ENCODE measurements at places on chromosomes 2 and 18.

- no peak for DNase-seq
Measured at GRCh38 chr2:61425605-61426155, 45.2 kb downstream of the USP34 start.

DNA sequence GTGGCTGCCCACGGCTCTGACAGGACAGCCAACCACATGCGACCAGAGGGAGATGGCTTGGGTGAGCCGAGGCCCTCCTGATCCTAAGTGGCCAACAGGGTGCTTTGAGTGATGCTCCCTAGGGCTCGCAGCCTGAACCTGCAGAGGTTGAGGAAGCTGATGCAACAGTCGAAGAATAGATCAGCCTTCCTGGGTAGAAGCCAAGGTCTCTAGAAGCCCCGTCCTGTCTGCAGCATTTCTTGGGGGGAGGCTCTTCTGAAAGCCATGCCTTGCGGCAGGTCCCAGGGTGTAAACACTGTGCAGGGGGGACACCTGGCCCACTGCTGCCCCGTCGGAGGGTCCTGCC, 136.4 kb downstream of the HDAC4 start:
- DNase-seq, result no peak

- DNase-seq, result no peak
Measured at GRCh38 chr2:20061476-20061875, 10.0 kb upstream of the LAPTM4A start.

GRCh38 chr18:46720092-46720491, 36.8 kb downstream of the ST8SIA5 start:
- no peak for DNase-seq

DNA sequence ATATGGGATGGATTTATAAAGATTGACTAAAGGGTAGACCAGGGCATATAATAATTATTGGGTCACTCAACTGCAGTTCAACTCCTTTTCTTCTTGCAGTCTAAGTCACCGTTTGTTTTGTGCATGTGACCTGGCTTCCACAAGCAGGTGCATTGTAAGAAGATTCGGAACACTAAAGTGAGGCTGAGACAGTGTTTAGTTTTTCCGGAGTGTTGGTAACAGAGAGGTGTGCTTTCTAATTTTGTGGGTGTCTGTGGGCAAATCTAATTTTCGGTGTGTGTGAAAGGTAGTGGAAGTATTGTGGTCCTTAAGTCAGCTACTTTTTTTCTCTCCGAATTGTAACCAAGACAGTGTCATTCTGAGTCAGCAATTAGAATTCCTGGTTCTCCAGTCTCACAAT, 184.5 kb downstream of the CDH19 start:
- no peak for DNase-seq

GRCh38 chr2:16285813-16286510, 345.6 kb downstream of the MYCN start:
- DNase-seq, result no peak

- DNase-seq, result no peak
Measured at GRCh38 chr2:190418727-190419126, 10.6 kb downstream of the MFSD6 start.

GRCh38 chr2:222938327-222938726, 77.5 kb downstream of the ACSL3 start:
- no peak for DNase-seq

DNA sequence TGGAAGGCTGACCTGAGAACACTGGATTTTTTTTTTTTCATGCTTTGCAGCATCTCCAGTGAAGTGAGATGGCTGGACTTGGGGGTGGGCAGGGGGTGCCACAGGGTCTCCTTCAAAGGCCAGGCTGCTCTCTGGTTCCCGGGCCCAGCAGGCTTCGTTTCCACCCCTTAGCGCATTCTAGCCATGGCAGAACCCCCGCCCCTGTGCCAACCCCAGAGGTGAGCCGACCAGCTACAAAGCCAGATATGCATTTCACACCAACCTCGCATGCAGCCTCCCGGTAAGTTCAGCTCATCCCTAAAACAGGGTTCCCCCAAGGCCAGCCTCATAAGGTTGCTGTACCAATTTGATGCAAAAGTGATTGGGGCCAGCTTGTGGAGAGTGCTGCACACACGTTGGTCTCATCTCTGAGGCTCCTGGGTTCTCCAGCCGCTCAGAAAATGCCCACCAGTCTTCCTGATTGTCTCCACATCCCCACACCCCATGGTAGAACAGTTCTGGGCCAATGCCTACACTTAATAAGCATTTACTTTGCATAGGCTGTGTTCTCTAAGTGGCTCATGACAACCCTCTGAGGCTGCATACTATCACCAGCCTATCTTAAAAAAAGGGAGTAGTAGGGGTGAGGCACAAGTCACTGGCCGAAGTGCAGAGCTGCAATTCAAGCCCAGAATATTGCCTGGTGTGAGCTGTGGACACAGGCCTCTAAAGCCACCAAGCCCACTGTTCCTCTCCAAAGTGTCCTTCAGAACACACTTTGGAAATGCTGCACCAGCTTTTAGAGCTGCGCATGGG, 23.3 kb downstream of the SMAD7 start:
- DNase-seq, result no peak

DNA sequence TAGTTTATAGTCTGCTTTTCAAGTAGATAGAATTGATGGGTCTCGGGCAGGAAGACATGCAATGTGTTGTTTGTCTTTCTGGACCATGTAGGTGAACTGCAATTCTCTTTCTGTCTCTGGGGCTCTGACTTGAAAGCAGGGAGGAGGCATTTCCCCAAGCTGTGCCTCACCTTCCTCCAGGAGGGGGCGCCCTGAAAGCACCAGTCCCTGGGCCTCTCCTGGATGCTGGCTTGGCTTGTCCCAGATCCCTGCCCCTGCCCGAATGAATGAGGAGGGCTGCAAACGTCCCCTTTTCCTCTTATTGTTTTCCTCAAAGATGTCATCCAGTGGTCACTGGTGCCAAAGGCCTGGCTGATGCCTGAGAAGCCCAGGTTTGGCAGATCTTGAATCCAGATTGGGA, 270.6 kb downstream of the CELF4 start:
- DNase-seq, result no peak

- DNase-seq, result no peak
Measured at GRCh38 chr2:29526587-29527586, 394.5 kb downstream of the ALK start.

DNA sequence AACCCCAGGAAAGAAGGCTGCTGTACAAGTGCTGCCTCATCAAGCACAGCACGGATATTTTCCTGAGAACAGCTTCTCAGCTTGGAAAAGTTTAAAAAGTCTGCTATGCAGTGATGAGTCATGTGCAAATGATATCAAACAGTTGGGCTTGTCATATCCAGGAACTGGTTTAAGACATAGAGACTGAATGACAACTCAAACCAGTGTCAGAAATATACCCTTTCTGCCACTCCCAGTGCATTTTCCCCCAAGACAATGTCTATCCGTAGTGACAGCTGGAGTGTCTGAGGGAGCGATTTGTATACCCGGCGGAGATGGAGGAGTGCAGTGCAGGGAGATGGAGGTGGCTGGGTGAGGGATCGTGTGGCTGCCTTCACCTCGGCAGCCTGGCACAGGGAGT, 28.2 kb downstream of the SOX11 start:
- no peak for DNase-seq

- DNase-seq, result no peak
Measured at GRCh38 chr18:7414459-7414858, 152.7 kb upstream of the PTPRM start.

DNA sequence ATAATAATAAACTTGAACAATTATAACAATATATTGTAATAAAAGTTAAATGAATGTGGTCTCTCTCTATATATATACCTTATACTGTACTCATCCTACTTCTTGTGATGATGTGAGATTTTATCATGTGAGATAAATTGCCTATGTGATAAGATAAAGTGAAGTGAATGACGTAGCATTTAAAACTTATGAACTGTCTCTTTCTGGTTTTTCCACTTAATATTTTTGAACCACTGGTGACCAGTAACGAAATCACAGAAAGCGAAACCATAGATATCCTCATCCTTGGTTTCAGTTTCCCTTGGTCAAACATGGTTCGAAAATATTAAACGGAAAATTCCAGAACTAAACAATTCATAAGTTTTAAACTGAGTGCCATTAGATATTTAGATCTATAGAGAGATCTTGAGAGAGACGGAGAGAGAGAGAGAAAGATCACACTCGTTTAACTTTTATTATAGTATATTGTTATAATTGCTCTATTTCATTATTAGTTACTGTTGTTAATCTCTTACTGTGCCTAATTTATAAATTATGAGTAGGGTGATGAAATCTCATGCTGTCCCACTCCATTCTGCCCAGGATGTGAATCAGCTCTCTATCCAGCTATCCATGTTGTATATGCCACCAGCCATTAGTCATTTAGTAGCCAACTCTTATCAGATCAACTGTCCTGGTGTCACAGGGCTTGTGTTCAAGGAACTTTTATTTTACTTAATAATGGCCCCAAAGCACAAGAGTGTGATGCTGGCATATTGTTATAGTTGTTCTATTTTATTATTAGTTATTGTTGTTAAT, 156.8 kb downstream of the THADA start:
- DNase-seq, result no peak

- DNase-seq, result no peak
Measured at GRCh38 chr2:159106109-159106508, 137.7 kb downstream of the TANC1 start.

- DNase-seq, result no peak
Measured at GRCh38 chr18:11747731-11748130, 58.7 kb downstream of the GNAL start.

GRCh38 chr18:78056011-78056410, 806.4 kb downstream of the GALR1 start:
- no peak for DNase-seq

GRCh38 chr18:47996091-47996541, 65.7 kb upstream of the SMAD2 start:
- DNase-seq, result no peak

DNA sequence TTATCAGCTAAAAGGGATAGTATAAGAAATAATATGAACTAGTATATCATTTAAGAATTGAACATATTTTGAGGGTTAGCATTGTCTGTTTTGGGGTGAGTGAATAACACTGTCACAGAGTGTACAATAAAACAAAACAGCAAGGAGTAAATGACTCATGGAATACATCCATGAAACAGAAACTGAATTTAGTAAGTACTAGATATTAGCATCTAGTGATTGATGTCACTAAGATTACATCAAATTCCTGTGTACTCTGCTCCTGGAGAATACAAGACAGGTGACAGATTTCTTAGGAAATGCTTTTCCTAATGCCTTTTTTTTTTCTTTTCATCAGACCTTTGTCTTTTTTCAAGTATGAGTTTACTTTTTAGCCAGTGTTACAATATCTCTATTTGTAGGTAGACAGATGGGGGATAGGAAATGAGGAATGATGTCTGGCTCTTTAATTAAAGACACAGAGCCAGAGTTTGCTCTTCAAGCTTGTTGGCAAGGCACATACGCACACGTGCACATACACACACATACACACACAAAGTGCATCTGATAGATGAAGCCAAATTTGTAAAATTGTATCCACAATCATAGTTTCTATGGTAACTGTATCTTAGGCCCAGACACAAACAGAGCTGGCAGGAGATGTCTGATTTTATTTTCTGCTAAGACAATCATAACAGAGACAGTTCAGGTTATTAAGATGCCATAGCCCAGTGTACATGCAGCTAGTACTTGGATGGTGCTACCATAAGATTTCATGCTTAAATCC, 138.2 kb upstream of the NRP2 start:
- no peak for DNase-seq

DNA sequence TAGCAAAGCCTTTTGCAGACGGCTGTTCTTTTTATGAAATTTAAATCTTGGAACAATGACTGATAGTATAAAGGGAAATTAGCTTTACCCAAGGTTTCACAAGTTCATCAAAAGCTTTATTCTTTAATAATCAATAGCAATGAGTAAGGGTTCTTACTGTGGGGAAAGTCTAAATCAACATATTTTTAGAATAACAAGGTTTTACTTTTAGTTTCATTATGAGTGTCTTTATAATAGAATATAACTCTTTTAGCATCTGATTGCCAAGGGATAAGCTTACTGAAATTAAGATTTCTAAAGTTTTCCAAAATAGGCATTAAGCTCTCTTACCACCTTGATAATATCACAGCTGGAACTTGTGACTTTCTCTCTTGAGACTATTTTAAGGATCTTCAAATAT, 1489.7 kb downstream of the LRP1B start:
- no peak for DNase-seq
